Natural killer cell (primary cell): ENCODE measurements at places on chromosomes 7 and 10. TPM values are rescaled to one million over a fixed set of nuclear protein-coding genes. Genes with fewer than 3 reads are reported as not detected.
A peak's percentile ranks its signal among the peaks of the same experiment; 100 is the strongest.

- DNase-seq, result no peak
Observed at GRCh38 chr10:88198023-88198422, 334.6 kb downstream of the PTEN start.

- DNase-seq, result no peak
Observed at GRCh38 chr10:89256340-89256739, 4.8 kb upstream of the LIPA start.

The YAE1 gene
- 5.1 TPM for total RNA-seq

DNA sequence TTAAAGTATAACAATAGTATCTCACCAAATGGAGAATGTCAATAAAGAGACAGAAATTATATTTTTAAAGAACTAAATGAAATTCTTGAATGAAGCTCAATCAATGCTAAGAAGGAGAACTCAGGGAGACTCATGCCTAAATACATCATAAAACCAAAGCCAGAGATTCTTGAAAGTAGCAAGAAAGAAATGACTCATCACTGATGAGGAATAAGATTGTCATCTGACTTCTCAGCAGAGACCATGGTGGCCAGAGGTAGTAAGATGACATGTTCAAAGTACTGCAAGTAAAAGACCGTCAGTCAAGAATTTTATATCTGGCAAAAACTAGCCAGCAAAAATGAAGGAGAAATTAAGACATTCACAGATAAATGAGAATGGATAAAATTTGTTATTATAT lies 399.0 kb downstream of the GRID1 start:
- no peak for DNase-seq

The POP7 gene
- 17.6 TPM for total RNA-seq

- DNase-seq, result no peak
Observed at GRCh38 chr7:51029701-51030191, 247.1 kb upstream of the GRB10 start.

The ZNF273 gene
- total RNA-seq, result 2.9 TPM

The CTAGE8 gene
- 0.33 TPM for total RNA-seq

The CPED1 gene
- 0.96 TPM for total RNA-seq

GRCh38 chr10:30963992-30964930 lies 67.4 kb downstream of the ZNF438 start:
- no peak for DNase-seq

The IDI2 gene
- not detected for total RNA-seq

The TUBAL3 gene
- not detected for total RNA-seq

- no peak for DNase-seq
Observed at GRCh38 chr10:62014510-62014909, 113.0 kb downstream of the ARID5B start.

DNA sequence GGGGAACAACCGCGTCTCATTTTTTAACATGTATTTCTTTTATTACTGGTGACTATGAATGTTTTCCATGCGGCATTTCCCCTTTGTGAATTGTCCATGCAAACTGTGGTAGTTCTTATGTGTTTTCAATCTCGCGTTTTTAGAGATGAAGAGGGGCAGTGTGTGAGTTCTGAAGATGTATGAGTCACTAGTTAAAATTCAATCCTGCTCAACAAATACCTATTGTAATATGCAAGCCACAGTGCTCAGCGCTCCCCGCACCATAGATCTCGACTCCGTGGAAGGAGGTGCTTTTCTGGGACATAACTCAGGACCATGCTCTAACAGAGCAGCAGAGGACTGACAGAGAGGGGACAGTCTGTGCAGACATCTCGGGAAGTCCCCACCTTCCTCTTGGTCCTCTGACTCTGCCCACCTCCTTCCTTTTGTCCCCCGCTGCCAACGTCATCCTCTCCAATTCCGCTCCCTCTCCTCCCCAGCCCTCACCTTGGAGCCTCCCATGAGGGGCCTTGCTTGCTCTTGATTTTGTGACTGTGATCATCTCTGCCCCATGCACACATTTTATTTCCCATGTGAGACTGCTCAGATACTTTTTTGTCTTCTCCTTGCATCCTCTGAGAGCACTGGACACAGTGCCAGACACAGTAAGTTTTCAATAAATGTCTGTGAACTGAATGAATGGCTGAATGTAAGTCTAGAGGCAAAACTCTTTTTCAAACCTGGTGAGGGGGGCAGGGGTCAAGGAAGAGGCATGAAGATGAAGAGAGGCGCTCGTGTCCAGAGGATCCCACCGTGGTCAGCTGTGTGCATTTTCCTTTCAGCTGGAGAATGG lies 42.7 kb upstream of the PLEKHA1 start:
- no peak for DNase-seq

- no peak for DNase-seq
Observed at GRCh38 chr10:131846240-131847101, 54.3 kb upstream of the PPP2R2D start.

DNA sequence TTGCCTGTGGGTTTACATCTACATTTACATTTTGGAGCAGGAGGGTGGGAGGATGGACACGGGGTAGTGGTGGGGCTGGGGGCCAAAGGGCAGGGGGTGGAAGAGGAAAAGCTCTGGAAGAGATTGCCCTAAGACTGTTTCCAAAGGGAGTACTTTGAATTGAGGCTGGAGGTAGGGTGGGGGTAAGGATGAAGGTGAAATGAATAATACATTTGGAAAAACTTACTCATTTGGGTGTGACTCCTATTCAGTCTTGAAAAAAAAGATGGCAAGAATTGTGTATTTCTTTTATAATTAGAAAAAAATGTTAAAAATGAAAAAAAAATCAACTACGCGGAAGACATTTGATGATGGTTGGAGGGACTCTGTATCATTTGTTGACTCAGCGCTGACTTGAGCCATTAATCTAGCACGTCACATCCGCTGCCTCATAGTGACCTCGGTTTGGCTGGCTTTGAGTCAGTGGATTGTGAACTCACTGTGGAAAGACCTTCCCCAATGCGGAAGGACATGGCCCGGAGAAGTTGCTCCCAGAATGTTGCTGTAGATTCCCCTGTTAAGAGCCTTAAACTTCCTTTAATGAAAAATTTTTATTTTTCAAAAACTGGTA lies 2.8 kb downstream of the FAM180A start:
- DNase-seq, result no peak

DNA sequence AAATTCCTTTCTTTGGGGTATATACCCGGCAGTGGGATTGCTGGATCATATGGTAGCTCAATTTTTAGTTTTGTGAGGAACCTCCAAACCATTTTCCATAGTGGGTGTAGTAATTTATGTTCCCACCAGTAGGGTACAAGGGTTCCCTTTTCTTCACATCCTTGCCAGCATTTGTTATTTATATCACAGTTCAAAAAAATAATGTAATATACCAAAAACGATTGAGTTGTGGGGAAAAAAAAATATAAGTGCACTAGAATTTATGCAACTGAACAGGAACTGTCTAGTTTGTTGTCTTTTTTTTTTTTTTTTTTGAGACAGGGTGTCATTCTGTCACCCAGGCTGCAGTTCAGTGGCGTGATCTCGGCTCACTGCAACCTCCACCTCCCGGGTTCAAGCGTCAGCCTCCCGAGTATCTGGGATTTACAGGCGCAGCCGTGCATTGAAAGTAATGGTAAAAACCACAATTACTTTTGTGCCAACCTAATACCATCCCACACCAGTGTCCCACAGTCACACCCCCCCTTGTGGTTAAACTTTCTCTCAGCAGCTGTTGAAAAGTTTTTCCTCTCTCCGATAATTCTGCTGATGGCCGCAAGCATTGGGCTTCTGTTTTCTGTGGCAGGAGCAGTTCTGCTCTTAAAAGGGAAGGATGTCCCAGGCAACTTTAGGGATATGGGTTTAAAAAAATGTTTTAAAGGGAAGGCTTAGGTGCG lies 6.8 kb upstream of the LAT2 start:
- peak; percentile 59 for DNase-seq

GRCh38 chr10:11612021-11613001 lies 861 bp upstream of the USP6NL start:
- DNase-seq, result no peak

GRCh38 chr7:106038289-106038688 lies 73.8 kb downstream of the SYPL1 start:
- DNase-seq, result no peak

DNA sequence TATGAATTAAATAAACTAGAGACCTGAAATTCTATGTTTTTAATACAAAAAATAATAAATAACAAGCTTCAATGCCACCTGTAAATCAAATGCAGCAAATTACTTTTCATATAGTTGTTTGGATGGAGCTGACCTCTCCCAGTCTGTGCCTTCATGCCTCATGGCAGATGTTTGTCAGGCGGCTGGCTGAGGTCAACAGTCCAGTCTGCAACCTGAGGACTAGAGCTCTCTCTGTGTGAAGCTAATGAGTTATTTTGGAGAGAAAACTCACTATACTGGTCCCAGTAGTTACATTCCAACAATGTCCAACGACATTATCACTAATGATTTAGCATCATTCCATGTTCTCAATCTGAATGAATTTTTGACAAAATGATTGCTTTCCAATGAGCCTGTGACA lies 746.2 kb upstream of the POM121L12 start:
- no peak for DNase-seq

The CALD1 gene
- total RNA-seq, result 0.14 TPM

The CYP2C8 gene
- 0.23 TPM for total RNA-seq

DNA sequence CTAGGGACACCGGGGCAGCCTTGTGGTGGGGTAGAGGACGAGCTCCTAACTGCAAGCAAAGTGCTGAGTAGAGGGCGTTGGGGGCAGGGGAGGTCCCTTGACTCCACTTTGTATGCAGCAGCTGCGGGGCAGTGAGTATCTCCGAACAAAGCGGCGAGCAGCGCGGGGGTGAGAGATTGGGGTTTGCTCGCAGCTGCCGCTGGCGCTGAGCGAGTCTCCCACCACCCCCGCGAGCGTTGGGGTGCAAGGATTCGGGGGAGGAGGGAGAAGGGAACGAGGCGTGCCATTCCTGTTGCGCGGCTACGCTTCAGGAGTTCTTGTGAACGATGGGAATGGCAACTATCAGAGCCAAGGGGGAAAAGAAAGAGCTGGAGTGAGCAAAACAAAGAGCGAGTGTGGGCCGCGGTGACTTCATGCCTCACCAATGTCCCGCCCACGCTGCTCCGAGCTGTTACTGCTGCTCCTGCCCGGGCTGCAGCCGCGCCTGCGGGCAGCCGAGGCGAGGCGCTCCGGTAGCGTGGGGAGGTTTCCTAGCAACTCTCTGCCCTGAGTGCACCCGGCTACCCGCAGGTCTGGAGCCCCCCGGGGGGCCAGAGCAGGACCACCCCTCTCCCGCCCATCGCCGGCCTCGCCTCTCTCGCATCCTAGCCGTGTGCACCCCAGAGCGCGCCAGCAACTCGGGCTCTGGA lies at the start of gene ITGB8:
ITGB8 (plus strand) TSS at position 662 of the 689 bp plus-strand sequence. CDS start 907 bp downstream, outside the sequence.
- DNase-seq, result no peak

The NPY gene
- total RNA-seq, result not detected

DNA sequence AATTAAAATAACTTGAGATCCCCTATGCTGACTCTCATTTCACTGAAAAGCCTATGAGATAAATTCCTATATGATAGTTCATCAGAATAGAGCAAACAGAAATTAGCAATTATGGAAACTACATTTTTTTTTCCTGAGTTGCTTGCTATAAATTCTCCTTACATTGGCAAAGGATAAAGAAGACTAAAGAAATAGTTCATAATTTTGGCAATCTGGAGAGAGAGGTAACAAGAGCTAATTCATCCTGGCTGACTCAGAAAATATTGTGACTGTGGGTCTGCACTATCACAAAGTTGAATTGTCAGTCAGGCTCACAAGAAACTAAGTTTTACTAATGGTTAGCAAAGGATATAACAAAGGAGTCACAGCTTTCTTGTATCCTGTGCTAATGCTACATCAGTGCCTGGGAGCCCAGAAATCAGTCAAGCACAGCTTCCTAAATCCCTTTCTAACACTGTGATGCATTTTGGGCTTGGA lies 483.0 kb downstream of the MAGI2 start:
- no peak for DNase-seq

DNA sequence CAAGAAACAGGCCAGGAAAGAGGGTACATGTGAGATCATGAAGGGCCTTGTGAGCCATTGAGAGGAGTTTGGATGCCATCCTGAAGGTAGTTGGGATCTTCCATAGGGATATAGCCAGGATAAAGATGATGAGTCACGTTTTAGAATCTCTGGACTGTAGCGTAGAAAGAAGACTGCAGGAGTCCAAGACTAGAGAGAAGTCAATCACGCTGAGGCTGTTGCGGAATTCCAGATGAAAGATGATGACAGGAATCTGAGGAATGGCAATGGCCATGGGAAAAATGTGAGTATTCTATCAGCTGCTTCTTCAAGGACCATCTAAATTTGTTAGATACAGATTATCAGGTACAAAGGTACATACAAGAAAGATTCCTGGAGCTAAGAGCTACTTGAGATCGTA lies 711.3 kb downstream of the GRM8 start:
- no peak for DNase-seq

The CHAT gene
- not detected for total RNA-seq

DNA sequence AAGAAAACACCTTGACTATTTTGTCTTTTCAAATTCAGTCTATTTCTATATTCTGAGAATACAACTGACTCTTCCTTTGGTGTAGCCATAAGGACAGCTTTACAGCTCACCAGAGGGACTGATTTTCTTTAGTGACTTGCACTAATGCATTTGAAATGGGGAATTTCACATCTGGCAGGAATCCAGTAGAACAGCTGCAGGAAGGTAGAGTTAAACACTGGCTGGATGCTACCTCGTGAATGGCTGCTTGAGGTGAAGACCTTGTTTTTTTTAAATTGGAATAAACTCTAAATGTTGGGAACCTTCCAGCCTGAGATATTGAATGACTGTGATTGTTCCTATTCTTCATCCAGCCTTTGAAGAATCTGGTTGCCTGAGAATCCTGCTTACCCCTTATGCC lies 139.5 kb upstream of the STK17A start:
- DNase-seq, result no peak

- no peak for DNase-seq
Observed at GRCh38 chr10:63464402-63465292, 1.1 kb downstream of the JMJD1C start.

- DNase-seq, result no peak
Observed at GRCh38 chr10:73862011-73862410, 12.3 kb downstream of the CAMK2G start.

- no peak for DNase-seq
Observed at GRCh38 chr10:49620841-49621378, 7.1 kb downstream of the CHAT start.

GRCh38 chr7:16423761-16424160 lies 2.4 kb upstream of the CRPPA start:
- DNase-seq, result no peak

DNA sequence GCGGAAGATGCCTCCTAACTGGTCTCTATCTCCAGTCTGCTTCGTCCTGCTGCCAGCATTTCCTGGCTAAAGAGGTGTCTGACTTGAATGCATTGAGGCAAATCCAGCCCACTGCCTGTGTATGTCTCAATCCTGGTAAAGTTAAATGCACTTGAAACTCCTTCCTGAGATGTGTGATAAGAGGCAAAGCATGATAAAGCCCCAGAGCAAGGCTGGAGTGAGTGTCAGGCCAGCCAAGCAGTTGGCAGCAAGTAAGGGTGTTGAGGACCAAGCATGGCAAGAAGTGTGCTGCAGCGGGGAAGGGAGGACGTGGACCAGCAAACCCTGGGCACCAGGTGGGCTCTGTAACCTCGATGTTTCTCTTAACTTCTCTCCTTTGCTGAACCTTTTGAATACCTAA lies 29.1 kb downstream of the LRRC18 start:
- DNase-seq, result no peak

DNA sequence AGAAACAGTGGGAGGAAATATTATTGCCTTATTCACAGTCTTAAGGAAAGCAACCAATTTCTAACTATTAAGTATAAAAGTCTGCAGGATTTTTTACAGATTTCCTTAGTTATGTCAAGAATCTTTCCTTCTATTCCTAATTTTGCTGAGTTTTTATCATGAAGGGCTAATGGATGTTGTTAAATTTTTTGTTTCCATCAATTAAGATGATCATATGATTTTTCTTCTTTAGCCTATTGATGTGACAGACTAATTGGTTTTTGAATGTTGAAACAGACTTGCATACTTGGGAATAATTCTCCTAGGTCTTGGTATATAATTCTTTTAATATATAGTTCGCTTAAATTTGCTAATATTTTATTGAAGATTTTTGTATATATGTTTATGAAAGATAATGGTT lies 569.1 kb upstream of the KCND2 start:
- DNase-seq, result no peak

The GPR158 gene
- not detected for total RNA-seq
